ENCODE measurements at places on chromosomes 4 and X.
A peak's percentile ranks its signal among the peaks of the same experiment; 100 is the strongest.

- no peak for DNase-seq
Measured at GRCh38 chr4:89939546-89939945, 44.9 kb downstream of the MMRN1 start.

DNA sequence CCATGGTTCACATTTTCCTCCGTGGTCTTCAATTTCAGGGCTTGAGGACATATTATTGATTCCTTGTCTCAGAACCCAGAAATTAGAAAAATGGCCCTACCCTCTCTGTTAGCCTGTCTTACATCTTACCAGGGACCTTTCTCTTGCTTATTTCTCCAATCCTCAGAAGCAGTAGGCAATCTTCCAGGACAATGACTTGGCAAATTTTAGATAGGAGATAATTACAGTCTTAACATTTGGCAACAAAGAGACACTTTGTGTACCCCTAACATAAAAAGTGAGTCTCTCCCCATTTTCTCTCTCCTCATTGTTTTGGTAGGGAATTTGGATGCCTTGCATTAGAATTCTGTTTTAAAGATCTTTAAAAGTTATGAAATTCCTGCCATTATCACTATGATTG, 778.1 kb upstream of the SLIT2 start:
- DNase-seq = no peak

GRCh38 chr4:185203486-185204237, at the start of gene CFAP97:
Gene CFAP97 (minus strand): TSS chr4:185204000. CDS start chr4:185191196, 12,804 bp downstream.
- DNase-seq = peak; percentile 90

- no peak for DNase-seq
Measured at GRCh38 chr4:182758273-182758672, 158.9 kb downstream of the DCTD start.

- no peak for DNase-seq
Measured at GRCh38 chr4:107548211-107548905, 171.7 kb downstream of the PAPSS1 start.

DNA sequence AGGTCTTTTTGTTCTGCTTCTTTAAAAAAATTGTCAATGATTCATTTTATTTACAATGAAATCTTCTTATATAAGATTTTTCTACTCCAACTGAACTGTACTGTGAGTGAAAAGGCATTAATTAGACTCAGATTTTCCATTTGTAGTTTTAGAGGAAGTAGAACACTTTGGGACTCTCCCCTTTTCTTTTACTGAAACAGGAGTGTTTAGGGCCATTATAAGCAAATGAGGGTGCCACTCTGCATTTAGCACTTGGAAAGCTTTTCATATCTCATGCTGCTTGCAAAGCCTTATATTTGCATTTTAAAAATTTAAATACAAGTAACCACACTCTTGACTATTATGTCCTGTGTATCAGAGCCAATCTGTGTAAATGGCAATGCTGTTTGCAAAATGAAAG, 584.3 kb downstream of the KLHL13 start:
- no peak for DNase-seq

DNA sequence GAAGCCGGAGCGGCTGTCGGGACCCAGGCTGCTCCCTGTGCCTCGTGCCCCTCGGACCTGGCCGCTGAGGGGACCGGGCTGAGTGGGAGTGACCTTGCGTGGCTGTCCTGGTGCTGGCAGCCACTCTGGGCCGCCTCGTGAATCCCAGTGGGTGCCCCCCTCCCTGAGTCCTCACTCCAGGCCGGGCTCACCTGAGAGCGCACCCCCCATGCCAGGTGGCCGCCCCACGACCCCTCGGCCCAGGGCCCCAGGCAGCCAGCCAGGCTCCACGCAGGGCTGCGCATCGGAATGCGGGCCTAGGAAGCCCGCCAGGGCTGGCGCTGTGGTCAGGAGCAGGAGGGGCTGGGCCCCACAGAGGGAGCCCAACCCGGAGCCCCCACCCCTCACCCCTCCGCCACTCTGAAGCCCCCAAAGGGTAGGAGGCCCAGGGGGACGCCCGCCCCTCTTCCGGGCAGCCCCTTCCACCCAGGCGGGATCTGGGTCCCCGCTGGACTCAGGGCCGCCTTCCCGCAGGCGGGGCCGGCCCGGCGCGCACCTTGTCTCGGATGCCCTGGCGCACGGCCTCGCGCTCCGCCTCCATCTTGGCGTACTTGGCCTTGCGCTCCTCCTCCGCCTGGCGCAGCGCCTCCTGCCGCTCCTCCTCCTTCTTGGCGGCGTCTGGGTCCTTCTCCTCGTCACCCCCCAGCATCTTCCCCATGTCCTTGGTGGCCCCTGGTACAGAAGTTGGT, 33.9 kb downstream of the CPLX1 start:
- DNase-seq = no peak

DNA sequence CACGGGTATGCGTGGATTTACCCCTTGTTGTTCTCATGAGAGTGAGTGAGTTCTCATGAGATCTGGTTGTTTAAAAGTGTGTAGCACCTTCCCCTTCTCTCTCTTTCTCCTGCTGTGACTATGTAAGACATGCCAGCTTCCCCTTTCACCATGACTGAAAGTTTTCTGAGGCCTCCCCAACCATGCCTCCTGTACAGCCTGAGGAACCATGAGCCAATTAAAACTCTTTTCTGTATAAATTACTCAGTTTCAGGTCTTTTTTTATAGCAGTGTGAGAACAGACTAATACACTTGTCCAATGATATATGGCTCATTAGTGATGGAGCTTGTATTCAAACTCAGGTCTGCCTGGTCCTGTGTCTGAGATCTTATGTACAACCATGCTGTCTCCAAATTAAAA, 28.5 kb upstream of the RTL3 start:
- no peak for DNase-seq

DNA sequence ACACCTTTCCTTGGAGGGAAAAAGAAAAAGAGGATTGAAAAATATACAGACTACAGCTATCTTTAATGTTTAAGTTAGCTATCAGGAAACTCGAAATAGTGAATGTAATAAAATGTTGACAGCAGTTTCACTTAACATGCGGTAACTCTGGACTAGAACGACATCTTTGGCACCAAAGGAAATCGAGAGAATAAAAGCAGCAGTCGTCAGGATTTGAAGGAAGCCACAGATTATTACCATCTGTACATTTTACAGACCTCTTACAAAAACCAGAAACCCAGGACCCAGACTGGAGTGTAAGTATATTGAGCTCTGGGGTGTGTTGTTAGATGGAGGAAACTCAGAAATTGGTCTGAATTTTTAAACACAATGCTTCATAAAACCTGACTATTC, 51.6 kb upstream of the STOX2 start:
- DNase-seq = no peak

DNA sequence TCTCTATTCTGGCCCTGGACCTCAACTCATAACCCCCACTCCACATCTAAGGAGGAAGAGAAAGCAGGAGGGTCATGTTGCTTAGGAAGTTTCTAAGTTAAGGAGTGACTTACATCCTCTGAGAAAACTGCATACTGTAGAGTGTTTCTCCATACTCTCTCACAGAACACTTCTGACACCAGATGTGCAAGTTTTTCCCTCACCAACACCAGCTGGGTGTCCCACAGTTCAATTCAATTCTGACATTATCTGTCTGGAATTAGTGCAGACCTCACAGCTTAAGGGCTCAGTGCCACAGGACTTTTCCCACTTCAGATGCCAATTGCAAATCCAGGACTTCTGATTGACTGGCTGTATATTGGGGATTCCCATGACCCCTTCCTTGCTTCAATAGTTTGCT, 89.0 kb upstream of the SFRP2 start:
- DNase-seq = no peak

GRCh38 chr4:99927566-99927965, 18.9 kb downstream of the DNAJB14 start:
- DNase-seq = no peak

DNA sequence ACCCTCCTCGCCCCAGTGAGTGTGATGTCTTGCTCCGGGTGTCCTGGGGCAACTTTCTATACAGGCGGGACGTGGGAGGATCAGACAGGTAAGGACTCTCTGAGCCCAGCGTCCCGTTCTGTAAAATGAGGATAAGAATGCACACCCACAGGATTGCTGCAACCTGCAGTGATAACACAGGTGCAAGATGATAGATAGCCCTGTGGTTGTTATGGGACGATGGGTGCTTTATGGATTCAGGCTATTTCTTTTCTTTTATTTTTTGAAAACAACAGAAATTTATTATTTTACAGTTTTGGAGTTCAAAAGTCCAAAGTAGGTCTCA, 28.6 kb downstream of the BEX3 start:
- no peak for DNase-seq

DNA sequence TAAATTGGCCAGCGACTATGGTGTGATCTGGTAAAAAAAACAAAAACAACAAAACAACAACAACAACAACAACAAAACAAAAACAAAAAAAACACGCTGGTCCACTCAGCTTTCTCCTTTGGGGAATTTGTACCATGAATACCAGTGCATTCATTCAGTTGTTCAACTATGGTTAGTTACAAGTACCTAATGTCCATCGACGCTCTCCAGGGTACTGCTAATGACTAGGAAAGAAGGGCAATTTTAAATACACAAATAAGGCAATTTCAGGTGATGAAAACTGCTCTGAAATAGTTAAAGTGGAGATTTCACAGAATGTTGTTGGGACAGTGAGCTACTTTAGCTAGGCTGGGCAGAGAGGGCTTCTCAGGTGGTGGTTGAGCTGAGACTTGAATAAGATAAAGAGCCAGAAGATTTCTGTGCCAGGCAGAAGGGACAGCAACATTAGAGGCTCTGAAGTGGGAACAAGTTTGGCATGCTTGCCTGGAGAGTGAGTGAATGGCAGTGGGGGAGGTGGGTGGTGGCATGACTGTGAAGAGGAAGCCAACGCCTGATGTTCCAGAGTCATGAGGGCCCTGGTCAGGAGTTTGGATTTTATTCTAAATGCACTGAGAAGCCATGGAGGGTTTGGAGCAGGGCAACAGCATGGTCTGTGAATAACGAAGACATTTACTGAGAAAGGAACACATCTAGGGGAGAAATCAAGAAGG, 45.9 kb upstream of the PGRMC2 start:
- DNase-seq = no peak
